ENCODE measurements at places on chromosomes 1 and 21. TPM values are rescaled to one million over a fixed set of nuclear protein-coding genes. Genes with fewer than 3 reads are reported as not detected.

Gene FCGR3B
- total RNA-seq, result not detected

Gene HIVEP3
- total RNA-seq, result 8.7 TPM

Gene PKP1
- total RNA-seq, result under 0.01 TPM

Gene FCRLB
- 1.8 TPM for total RNA-seq

Gene LENEP
- 0.86 TPM for total RNA-seq

Gene GRIK3
- not detected for total RNA-seq

Gene CD48
- total RNA-seq, result not detected

Gene FCRL6
- not detected for total RNA-seq

Gene AADACL4
- total RNA-seq, result not detected

Gene PDPN
- total RNA-seq, result 20.3 TPM

Gene COL8A2
- total RNA-seq, result 6.7 TPM

Gene PCBP3
- total RNA-seq, result 0.86 TPM

Gene TACSTD2
- 0.22 TPM for total RNA-seq

Gene SPATA45
- not detected for total RNA-seq

Gene IGSF21
- not detected for total RNA-seq

Gene C1orf141
- total RNA-seq, result not detected

Gene TNFRSF4
- not detected for total RNA-seq

Gene C4BPB
- 2.4 TPM for total RNA-seq

Gene CLCA1
- total RNA-seq, result 0.22 TPM

Gene SERPINC1
- 0.43 TPM for total RNA-seq

Gene NBPF4
- 0.66 TPM for total RNA-seq

Gene GRIK1
- total RNA-seq, result not detected

Gene PHC2
- 119 TPM for total RNA-seq

Gene CFHR4
- not detected for total RNA-seq

Gene OR2M7
- not detected for total RNA-seq

Gene PRKAA2
- total RNA-seq, result 0.22 TPM

Gene MX2
- 2.0 TPM for total RNA-seq

Gene CAMK1G
- 0.66 TPM for total RNA-seq

Gene TM2D1
- total RNA-seq, result 41.8 TPM

Gene GPX7
- 56.9 TPM for total RNA-seq

Gene NR5A2
- total RNA-seq, result not detected

Gene CFAP45
- total RNA-seq, result 0.44 TPM

Gene MMEL1
- not detected for total RNA-seq

Gene PGLYRP3
- total RNA-seq, result not detected

Gene PIGP
- total RNA-seq, result 7.7 TPM

Gene HES3
- total RNA-seq, result not detected

Gene PCAT6
- 0.86 TPM for total RNA-seq

Gene SMIM1
- total RNA-seq, result 1.1 TPM

Gene C1orf116
- not detected for total RNA-seq

Gene SLC19A1
- total RNA-seq, result 6.1 TPM

Gene DHX9
- 186 TPM for total RNA-seq

Gene S100A8
- not detected for total RNA-seq

Gene KRTAP24-1
- total RNA-seq, result not detected
